ENCODE measurements at places on chromosomes 3 and 15.

DNA sequence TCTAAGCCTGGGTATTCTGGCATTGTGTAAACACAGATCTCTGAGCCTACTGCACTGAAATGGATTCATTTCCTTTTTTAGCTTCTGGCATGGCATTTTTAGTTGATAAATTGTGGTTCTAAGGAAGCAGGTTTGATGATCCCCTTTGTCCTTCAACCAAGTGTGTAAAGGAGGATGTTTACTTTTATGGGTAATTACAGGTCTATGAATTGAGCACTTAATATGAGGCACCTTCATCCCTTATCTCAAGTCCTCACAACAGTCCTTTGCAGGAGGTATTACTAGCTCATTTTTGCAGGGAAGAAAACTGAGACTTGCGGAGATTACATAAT, 30.8 kb upstream of the ZBTB38 start:
- no peak for DNase-seq

GRCh38 chr3:120498556-120499346, 48.0 kb upstream of the FSTL1 start:
- no peak for DNase-seq

DNA sequence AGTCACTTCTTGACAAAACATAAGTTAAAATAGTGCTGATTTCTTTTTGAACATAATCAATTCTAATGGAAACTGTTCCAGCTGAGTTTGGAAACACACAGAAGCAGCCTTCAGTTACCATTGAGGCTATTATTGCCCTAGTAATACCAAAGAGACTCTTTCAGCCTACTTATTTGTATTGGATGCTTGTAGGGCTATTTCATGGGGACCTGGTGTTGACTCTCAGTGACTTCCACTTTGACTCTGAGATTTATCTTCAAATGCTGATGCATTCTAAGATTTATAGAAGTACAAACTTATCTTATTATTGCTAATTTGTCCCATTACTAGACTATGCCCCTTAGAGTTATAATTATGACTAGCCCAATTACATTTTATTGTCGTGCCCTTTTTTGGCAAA, 67.4 kb downstream of the CMSS1 start:
- DNase-seq, result no peak

DNA sequence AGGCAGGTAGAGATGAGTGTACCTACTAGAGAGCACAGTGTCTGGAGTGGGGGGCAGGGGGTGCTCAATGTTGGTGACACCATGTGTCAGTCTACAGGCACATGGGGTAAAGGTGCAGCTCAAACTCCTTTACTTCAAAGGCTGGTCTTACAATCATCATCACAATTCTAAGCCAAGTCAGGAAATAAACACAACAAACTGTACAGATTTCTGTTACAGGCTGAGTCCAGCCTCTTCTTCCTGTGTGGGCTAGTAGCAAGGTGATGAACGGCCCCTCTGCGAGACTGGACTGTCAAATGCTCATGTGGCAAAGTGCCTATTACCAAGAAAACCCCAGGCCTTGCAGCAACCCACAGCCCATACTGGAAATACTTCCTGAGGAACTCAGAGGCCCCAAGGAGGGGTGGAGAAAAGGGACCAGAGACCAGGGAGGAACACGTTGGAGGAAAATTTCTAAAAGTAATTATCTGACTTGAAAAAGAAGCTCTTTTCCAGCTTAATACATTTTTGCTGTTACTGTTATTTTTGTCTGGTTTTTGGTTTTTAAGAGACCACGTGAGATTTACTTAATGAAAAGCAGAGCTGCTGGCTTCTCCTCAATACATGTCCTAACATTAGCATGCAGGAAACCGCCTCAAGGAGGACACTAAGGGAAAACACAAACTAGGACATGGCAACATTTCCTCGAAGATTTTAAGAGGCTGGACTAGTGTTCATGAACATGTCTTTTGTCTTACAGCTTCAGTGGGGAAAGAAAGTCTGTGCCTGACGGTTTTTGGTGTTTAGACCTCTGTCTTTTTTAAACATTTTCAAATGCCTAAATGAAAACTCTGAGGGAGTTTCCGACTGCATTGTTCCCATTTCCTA, 29.5 kb downstream of the TBC1D2B start:
- DNase-seq, result no peak

GRCh38 chr15:72562878-72563277, 88.7 kb downstream of the ARIH1 start:
- no peak for DNase-seq

DNA sequence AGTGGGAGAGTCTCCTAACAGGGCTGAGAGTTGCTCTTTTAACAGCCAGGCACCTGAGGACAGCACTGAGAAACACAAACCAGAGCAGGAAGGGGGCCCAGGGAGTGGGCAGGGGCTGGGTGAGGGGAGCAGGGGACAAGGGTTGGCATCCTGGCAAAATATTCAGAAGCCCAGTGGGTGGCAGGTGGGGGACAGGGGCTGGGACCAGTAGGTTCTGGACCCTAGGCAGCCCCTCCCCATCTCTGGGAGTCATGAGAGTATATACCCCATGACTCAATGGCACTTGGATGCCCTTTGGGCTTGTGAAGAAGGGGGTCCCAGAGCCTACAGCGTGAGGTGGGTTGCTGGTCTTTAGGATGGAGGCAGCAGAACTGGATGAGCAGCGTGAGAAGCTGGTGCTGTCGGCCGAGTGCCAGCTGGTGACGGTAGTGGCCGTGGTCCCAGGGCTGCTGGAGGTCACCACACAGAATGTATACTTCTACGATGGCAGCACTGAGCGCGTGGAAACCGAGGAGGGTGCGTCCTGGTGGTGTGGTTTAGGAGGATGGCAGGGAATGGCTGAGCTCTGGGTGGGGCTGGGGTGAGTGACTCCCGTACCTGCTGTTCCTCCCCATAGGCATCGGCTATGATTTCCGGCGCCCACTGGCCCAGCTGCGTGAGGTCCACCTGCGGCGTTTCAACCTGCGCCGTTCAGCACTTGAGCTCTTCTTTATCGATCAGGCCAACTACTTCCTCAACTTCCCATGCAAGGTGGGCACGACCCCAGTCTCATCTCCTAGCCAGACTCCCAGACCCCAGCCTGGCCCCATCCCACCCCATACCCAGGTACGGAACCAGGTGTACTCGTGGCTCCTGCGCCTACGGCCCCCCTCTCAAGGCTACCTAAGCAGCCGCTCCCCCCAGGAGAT, 24.2 kb downstream of the NBEAL2 start:
- DNase-seq, result no peak

DNA sequence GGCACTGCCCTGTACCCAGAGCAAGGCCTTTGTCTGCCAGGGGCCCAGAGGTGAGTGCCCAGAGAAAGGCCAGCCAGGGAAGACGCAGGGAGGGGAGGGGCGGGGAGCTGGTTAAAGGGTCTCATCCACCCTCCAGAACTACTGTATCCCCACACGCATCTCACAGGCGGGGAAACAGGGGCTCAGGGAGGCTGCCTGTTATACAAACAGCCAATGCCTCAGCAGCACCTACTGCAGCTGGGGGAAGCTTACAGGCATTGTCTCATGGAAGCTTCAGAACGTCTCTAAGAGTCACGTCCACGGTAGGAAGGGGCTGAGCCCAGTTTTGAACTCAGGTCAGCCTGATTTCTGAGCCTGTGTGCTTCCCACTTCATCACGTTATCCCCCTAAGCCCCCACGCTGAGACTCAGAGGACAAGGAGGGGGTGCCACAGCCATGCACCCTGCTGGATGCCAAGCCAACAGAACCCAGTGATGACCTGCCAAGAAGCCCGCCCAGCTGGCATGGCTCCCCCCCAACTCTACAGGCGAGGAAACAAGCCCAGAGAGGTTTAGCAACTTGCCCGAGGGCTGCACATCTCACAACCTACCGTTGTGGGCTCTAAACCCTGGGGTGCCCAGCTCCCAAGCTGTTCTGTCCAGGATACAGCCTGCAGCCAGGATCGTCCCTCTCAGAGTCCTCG, 54.5 kb downstream of the IQSEC1 start:
- DNase-seq, result no peak

- DNase-seq, result no peak
Measured at GRCh38 chr3:136835089-136835812, 16.3 kb downstream of the SLC35G2 start.

DNA sequence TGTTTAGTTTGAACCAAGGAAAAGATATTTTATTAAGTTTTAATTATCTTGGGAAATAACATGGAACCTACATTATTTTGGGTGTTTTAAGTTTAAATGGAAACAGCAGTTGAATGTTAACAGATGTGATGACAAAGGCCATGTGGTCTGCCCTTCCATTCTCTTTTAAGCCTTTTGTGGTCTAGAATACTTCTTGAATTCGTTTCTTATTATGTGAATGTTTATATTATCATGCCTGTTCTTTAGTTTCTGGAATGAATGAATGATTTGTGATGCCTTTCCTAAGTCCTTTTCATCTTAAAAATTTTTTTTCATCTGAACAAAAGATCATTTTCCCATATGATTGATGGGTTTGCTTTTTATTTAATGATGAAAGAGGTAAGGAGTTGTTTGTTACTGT, 44.6 kb downstream of the SNRK start:
- no peak for DNase-seq

- DNase-seq, result no peak
Measured at GRCh38 chr3:194682189-194682693, 3.4 kb upstream of the FAM43A start.

DNA sequence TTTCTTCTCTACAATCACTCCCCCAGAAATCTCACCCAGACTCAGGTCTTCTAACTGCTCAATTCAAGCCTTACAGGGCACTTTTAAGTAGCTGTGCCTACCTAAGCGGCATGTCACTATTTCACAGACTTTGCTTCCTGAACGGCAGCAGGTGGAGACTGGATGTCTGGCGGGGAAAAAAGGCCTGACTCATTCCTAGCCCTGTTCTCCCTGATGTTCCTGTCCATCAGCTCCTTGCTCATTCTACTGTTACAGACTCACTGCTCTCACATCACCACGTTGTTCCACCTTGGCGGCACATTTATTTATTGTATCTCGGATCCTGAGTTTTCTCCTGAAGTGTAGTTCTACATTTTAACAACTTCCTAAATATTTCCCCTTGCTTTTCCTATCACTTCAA, 52.6 kb upstream of the ATP11B start:
- DNase-seq, result no peak

GRCh38 chr15:89410039-89410435, 75.4 kb upstream of the POLG start:
- DNase-seq, result no peak

DNA sequence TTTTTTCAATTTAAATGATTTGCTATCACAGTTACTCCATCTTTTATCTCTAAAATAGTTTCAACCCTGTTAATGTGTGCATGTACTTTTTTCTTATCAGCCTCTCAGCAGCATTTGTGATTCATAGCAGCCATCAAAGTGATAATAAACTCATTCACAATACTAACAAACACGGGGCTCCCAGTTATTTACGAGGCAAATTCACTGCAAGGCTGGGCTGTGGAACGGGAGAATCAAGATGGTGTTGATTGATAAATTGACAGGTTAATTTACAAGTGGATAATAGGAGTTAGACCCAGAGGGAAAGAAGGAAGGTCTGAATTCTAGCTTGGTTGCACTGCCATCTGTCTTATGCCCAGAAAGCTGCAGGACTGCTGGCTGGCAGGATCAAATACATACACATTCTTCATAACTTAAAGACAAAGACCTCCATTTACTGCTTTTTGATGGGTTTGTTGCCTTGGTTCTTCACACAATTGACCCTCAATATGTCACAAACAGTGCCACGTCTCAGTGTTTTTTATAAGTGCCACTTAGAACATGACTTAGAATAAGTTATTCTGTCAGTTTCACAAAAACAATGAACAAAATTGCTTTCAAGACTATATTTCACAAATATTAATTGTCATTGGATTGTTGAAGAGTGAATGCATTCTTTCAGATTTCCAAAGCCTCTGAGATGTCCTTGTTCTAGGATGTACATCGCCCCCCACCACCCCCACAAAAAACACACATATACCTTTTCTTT, 562.8 kb downstream of the NR2F2 start:
- DNase-seq, result no peak

GRCh38 chr3:72862314-72863090, 14.3 kb upstream of the SHQ1 start:
- DNase-seq, result no peak

DNA sequence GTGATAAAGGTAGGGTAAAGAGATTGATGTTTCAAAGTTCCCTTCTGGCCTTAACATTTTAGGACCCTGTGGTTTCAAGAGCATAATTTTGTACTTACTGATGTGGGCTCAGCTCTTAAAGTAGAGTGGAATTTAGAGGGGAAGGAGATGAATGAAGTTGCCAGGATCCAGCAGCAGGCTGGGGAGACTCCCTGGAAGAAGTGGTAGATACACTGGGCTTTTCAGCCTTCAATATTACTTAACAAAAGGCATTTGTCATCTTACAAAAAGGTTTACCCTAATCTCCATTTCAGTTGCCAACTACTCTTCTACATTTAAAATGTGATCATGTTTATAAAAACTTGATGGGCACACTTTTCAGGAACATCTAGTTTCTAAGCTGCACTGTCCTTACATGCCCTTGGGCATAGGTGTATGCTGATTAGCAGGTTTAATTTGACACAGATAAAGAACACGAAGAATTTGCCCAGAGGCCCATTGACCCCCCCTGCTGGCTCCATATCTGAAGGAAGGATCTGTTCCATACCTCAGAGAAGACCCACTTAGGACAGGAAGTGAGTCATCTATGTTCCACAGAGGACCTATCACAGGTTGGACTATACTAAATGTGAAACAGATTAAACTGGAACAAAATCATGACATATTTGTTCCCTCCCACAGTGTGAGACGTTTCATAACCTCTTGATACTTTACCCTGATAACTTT, 93.0 kb upstream of the LPP start:
- peak; percentile 11 for DNase-seq

Data from T follicular helper cell (primary cell).